ENCODE measurements at places on chromosomes 1 and 21.

DNA sequence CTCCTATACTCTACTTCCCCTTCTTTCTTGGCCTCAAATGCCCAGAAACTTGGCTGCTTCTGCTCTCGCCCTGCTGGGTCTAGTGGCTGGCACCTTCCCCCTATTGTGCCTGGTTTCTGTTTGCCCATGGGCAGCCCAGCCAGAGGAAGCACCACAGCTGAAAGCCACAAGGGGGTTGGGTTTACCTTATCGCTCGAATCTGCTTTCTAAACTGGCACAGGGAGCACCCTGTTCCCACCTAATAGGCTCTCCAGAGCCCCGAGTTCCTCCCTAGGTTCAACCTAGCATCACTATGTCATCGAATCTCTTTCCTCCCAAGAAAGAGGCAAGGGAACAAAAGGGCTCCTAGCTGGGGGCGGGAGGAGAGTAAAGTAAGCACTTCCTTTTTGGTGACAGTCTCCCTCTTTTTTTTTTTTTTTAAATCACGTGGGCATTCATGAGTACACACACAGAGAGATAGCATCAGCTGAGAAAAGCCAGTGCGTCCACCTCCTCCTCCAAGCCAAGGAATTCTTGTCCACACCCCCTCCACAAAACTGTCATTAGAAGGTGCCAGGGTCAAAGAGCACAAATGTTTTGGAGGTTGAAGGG lies 72.8 kb downstream of the PLEKHA6 start:
- DNase-seq = no peak

DNA sequence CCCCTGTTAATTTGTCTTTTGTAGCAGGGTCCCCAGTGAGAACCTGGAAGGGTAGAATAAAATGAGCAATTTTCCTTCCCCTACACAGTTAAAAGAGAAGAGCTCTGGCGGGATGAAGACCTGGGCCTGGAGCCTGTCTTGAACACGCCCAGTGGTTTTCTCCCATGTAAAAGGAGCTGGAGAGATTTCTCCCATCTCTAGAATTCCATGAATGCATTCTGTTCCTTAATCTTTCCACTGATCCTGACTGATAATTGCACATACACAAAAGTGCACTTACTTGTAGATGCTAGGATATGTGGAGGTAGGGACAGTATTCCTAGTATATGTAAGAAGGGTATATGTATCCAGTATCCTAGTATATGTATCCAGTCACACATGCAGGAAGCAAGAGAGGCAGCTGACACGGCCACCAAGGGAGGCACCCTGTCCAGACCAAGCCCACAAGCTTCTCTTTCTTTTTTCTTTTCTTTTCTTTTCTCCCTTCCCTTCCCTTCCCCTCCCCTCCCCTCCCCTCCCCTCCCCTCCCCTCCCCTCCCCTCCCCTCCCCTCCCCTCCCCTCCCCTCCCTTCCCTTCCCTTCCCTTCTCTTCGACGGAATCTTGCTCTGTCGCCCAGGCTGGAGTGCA lies 11.9 kb upstream of the PKNOX1 start:
- DNase-seq = no peak

- DNase-seq = no peak
These were observed 267.8 kb upstream of the RUNX1 start for GRCh38 chr21:35316933-35317332.

GRCh38 chr1:58548371-58548770 lies 1.8 kb upstream of the OMA1 start:
- DNase-seq = no peak

- DNase-seq = no peak
These were observed 8.8 kb upstream of the SETDB1 start for GRCh38 chr1:150917387-150917786.

DNA sequence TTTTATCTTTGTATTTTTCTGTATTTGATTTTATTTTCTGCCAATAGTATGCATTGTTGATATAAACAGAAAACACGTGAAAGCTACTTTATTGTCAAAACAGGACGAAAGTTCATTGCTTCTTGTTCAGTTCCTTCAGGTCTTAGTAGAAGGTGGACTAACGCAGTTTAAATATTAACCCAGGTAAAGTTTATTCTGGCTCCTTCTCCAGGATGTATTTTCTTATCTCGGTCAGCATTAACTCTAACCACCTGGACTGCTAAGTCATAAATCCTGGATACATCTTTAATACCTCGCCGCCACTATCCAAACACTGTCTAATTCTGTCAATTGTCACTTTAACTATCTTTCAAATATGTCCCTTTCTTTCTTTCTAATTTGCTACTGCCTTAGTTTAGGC lies 5.7 kb upstream of the SOAT1 start:
- no peak for DNase-seq

DNA sequence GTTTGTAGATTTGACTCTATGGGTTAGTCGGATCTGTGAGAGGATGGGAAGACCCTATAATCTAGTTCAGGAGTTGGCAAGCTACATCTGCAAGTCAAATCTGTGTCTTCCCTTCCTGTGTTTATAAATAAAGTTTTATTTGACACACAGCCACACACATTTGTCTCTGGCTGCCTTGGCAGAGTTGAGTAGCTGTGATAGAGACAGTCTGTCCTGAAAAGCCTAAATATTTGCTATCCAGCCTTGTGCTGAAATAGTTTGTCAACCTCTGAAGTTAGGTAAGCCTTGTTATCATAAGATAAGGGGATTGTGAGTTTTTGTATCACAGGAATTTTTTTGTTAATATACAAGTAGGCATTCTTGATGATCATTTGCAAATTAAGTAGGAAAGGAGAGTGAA lies 136.8 kb downstream of the NOS1AP start:
- no peak for DNase-seq

- DNase-seq = no peak
These were observed 130.9 kb downstream of the GLIS1 start for GRCh38 chr1:53608071-53608470.

GRCh38 chr1:178324003-178324402 lies 172.8 kb downstream of the CLEC20A start:
- DNase-seq = no peak
